ENCODE measurements at places on chromosomes 6 and 20.

DNA sequence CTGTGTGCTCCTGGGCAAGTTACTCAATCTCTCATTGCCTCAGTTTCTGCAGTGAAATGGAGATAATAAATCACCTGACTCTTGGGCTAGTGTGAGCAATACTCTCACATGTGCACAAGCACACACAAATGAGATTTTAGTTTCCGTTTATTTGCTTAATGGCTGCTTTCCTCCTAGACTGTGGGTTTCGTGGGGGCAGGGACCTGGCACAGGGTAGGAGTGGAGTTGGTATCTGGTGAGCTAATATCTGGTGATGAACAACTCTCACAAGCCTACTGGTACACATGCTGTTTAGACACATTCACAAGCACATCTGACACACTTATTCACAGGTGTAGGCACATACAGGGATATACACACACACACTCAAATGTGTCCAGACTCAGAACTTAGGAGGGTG is 73.8 kb downstream of the TOX2 start:
- DNase-seq = no peak

DNA sequence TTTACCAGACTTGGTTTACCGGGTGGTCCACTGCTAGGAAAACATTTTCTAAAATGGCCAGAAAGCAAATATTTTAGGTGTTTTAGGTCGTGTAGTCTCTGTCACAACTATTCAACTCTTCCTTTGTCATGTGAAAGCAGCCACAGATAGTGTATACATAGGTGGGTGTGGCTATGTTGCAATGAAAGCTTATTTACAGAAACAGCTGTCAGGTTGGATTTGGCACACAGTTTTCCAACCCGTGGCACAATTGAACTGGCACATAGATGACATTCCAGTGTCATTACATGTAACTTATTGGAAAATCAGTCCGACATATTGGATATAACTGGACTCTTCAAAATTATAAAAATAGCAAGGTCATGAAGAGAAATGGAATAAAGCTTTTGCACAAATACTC is 68.9 kb upstream of the KCNQ5 start:
- peak; percentile 77 for DNase-seq

DNA sequence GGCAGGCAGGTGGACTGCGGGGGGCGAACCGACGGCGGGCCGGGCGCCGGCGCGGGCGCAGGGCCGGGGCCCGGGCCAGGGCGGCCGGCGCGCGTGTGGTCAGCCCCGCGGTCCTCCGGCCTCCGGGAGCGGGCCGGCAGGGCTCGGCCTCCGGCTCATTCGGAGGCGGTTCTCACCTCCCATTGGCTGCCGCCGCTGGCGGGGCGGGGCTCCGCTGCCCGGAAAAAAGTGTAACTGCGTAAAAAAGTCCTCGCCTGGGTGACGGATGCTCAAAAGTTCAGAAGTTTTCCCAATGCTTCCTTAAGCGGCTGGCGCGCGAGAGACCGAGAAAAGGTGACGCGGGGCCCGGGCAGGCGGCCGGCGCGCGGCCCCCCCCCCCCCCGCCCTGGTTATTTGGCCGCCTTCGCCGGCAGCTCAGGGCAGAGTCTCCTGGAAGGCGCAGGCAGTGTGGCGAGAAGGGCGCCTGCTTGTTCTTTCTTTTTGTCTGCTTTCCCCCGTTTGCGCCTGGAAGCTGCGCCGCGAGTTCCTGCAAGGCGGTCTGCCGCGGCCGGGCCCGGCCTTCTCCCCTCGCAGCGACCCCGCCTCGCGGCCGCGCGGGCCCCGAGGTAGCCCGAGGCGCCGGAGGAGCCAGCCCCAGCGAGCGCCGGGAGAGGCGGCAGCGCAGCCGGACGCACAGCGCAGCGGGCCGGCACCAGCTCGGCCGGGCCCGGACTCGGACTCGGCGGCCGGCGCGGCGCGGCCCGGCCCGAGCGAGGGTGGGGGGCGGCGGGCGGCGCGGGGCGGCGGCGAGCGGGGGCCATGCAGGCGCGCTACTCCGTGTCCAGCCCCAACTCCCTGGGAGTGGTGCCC is at the start of gene FOXC1:
TSS of gene FOXC1 (plus strand) at position 268 of the 849 bp plus-strand sequence. CDS start at position 799, 531 bp downstream.
- peak; percentile 92 for DNase-seq

- DNase-seq = peak; percentile 20
These were observed 301.1 kb upstream of the SASH1 start for GRCh38 chr6:148041546-148041945.

DNA sequence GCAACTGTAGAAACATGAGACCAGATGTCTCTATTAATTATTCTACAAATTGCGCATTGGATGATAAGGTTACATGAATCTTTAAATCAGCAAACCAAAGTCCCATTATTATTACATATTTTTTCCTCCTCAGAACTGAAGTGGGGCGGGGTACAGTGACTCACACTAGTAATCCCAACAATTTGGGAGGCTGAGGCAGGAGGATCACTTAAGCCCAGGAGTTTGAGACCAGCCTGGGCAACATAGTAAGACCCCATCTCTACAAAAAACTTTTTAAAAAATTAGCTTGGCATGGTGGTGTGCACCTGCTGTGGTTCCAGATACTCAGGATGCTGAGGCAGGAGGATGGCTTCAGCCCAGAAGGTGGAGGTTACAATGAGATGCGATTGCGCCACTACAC is 29.0 kb downstream of the HFE start:
- DNase-seq = no peak

- DNase-seq = no peak
These were observed 59.1 kb upstream of the TMEM244 start for GRCh38 chr6:129920103-129920798.

DNA sequence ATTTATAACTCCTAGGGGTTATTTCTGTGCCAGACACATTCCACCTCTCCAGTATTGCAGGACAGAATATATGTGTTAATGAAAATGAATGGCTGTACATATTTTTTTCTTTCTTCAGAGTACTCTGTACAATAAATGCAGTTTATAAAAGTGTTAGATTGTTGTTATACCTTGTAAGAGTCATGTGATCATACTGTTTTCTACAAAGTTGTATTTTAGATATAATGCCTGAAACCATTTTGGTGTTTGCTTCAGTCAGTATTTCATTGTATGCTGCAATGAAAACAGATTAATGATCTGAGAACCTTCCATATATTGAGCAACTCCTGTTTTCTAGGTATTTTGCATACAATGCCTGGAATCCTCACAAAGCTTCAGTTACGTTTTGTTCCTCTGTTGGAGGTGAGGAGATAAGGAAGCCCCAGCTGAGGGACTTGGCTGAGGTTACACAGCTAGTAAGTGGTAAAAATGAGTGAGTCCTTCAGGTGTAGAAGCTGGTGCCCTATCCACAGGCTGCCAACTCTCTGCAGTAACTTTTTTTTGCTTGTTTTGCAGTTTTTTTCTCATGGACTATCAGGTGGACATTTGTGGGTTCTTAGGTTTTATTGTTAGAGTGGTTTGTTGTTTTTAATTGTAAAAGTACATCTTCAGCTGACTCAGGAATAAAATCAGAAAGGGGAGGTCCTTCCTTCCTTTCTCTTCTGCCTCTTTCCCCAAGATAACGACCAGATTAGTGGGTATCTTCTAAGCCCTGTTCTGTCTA is 11.6 kb downstream of the PDCD2 start:
- DNase-seq = no peak

GRCh38 chr20:17662333-17663039 is 19.6 kb downstream of the RRBP1 start:
- peak; percentile 84 for DNase-seq

Measured in fibroblast of gingiva (primary cell).